Nasal cavity respiratory epithelium epithelial cell of viscerocranial mucosa (primary cell): ENCODE measurements at places on chromosomes 2 and 18. TPM values are rescaled to one million over a fixed set of nuclear protein-coding genes. Genes with fewer than 3 reads are reported as not detected.

CERS6 gene
- 52.6 and 69.6 TPM in 2 replicates for total RNA-seq

ASB18 gene
- total RNA-seq, result not detected in 2 replicates

CYTIP gene
- not detected in 2 replicates for total RNA-seq

RAPH1 gene
- 24.9 and 25.4 TPM in 2 replicates for total RNA-seq

FBXO41 gene
- 2.4 and 3.4 TPM in 2 replicates for total RNA-seq

C18orf32 gene
- 18.8 and 29.0 TPM in 2 replicates for total RNA-seq

PPIL3 gene
- total RNA-seq, result 48.9 and 51.9 TPM in 2 replicates

NEU4 gene
- total RNA-seq, result 0.07 TPM in 1 of 2 replicates, not detected in the other

ASXL3 gene
- total RNA-seq, result under 0.01 and 0.14 TPM in 2 replicates

SETBP1 gene
- 1.0 and 5.3 TPM in 2 replicates for total RNA-seq

NDUFB3 gene
- total RNA-seq, result 43.1 and 43.5 TPM in 2 replicates

VWC2L gene
- 0.07 TPM in 1 of 2 replicates, not detected in the other for total RNA-seq

TMEM182 gene
- 6.5 and 7.2 TPM in 2 replicates for total RNA-seq

ANKZF1 gene
- 49.1 and 49.6 TPM in 2 replicates for total RNA-seq

KCNE4 gene
- 0.14 TPM in 1 of 2 replicates, not detected in the other for total RNA-seq

FAM124B gene
- not detected in 2 replicates for total RNA-seq

POLR1A gene
- 12.3 and 40.0 TPM in 2 replicates for total RNA-seq

MFSD2B gene
- 0.07 TPM in 1 of 2 replicates, not detected in the other for total RNA-seq

TIGD1 gene
- 1.0 and 2.8 TPM in 2 replicates for total RNA-seq
